Left ventricle myocardium superior (tissue), 1 donor: ENCODE measurements at places on chromosomes 5 and 9.

GRCh38 chr5:44331471-44332050, 57.7 kb downstream of the FGF10 start:
- DNase-seq = no peak

DNA sequence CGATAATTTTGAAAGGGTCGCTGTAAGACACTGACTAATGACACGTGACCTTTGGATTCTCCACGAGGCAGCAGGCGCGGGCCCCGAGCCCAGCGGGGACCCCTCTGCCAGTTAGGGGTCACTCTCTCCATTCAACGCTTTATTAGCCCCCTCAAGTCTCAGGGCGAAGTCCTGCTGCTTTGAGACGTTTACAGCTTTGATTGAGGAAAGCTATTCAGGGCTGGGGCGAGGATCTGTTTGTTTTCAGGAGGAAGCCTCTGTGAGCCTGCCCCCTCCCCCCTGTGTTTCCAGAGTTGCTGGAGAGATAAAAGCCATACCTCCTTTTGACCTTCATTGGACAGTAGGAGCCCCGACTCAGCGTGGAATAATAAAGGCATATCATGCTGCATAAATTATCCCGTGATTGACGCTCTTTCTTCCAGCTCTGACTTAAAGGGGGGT, 31.4 kb upstream of the MSX2 start:
- DNase-seq = no peak

GRCh38 chr9:135023088-135023785, 64.2 kb upstream of the OLFM1 start:
- DNase-seq = no peak

DNA sequence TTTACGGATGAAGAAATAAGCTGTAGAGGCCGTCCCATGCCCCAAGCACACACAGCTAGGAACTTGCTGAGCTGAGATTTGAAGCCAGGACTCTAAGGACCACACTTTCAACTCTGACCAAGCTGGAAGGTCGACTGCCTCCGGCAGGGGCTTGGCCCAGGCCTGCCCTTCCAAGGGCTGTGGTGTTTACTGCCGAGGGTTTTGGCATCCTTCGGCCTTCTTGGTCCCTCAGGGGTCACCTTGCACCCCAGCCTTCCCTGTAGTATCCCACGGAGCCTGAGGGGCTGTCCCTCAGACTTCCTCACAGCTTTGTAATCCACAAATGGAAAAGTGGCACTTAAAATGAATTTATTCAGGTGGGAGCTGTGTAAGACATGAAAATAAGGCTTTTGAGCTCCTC, 83.7 kb upstream of the SPRY4 start:
- no peak for DNase-seq

- no peak for DNase-seq
Measured at GRCh38 chr5:10077791-10078545, 171.7 kb downstream of the ATPSCKMT start.

- no peak for DNase-seq
Measured at GRCh38 chr9:107078061-107078460, 205.0 kb upstream of the RAD23B start.

DNA sequence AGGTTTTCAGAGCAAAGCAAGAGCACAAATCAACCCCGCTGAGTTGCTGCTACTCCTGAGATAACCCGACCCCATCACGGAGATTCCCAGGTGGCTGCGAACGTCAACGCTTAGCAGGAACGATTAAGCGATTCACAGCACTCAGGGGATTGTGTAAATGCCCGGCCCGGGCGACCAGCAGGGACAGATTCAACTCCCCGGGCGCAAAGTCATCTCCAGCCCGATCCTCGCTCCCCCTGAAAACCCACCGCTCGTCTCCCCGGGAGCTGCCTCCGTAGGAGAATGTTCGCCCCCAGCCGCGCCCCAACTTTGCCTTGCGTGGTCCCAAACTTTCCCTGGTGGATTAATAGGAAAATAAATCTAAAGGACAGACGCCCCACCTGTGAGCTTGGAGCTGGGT, 685 bp downstream of the SLC24A2 start:
- peak; percentile 16 for DNase-seq

DNA sequence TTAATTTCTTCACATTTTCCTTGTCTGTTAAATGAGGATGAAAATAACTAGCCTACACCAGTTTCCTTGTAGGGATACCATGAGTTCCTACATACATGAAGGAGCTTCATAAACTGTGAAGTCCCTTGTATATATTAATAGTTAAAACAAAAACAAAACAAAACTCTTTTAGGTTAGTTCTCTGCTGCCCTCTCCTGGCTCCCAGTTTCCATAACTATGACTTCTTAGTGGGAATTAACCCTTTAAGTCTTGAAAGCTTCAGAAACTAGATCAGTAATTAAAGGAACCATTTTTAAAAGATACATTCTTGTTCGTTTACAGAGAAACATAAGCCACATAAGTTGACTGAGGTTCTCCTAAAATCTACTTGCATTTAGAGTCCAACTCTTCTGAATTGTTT, 500.0 kb upstream of the C9orf72 start:
- DNase-seq = no peak

GRCh38 chr9:86764221-86764624, 183.1 kb downstream of the GAS1 start:
- no peak for DNase-seq

GRCh38 chr9:136865768-136866103, 372 bp downstream of the EDF1 start:
- DNase-seq = peak; percentile 48

- no peak for DNase-seq
Measured at GRCh38 chr9:134833294-134833880, 47.2 kb upstream of the FCN2 start.

DNA sequence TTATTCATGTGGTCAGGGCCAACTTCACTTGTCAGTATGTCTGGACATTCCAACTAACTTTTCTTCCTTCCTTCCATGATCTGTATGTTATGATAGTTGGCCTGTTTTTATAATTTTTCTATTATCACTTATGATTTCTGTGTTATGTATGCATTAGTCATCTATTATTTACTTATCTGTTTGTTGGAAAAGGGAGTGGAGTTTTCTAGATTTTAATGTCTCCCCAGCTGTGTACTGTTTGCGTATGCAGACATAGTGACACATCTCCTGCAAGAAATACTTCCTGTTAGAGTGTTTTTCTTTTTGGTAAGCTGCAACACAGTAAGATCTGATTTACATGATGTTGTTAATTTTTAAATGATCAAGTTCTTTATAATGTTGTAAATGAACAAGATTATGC, 8.7 kb upstream of the INSYN2B start:
- no peak for DNase-seq

DNA sequence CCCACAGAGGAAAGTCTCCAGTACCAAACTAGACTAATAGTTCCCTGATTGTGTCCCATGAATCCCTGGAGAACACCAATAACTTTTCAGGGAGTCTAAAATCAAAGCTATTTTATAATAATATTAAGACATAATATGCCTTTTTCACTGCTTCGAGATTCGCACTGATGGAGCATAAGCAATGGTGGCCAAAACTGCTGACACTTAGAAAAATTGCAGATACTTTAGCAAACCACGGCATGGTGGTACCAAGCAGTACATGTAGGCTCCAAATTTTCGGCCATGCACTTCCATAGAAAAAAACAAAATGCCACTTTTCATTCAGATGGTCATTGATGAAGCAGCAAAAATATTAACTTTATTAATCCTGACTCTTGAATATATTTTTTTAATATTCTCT, 100.3 kb upstream of the PCSK1 start:
- DNase-seq = no peak

- no peak for DNase-seq
Measured at GRCh38 chr5:34802834-34803563, 36.0 kb upstream of the TTC23L start.

GRCh38 chr5:134964359-134965270, 3.1 kb upstream of the CATSPER3 start:
- DNase-seq = no peak
